ENCODE measurements at places on chromosomes 5 and 9.

- no peak for DNase-seq
Observed at GRCh38 chr5:36270175-36270574, 28.4 kb upstream of the NADK2 start.

GRCh38 chr9:104319685-104320084 is 184.4 kb upstream of the OR13F1 start:
- no peak for DNase-seq

DNA sequence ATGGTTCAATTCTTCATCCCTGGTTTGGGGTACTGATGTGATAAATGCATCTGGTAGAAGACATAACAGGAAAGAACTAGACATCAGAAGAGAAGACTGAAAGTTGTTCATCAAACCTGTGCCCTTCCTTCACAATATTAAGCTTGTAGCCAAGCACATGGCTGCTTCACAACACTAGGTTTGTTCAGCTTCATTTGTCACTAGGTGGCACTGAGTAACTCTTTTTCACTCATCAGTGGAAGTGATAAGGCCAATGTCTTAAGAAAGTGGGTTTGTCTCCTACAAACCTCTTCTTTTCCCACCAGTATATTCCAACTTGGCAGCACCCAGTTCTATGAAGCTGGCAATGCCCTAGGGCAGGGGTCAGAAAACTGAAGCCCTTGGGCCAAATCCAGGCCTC is 26.9 kb downstream of the ZNF484 start:
- DNase-seq: no peak

GRCh38 chr5:115758356-115758755 is 58.1 kb downstream of the CDO1 start:
- DNase-seq: no peak

DNA sequence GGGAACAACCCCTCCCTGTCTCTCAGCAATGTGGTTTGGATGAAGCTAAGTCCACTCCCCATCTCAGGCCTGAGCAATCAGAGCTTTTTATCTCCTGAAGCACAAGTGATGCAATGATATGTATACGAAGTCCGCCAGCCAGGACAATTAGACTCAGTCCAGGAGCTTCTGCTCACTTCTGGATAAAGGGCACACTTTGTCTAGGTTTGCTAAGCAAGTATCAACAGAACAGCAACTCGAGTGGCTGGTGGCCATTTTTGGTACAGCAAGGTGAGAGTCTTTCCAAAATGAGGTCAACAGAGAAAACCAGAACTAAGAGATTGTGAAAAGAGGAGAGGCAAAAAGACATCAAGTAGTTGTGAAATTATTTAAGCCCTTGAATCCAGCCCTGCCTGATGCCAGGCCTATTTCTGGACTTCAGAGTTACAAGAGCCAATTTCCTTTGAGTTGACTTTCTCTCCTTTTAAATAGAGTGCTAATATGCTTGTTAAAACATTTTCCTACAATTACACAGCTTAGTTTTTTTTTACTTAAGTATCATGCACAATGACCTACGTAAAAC is 8.2 kb downstream of the NDUFA8 start:
- no peak for DNase-seq
